ENCODE measurements at places on chromosomes 7 and 10.

DNA sequence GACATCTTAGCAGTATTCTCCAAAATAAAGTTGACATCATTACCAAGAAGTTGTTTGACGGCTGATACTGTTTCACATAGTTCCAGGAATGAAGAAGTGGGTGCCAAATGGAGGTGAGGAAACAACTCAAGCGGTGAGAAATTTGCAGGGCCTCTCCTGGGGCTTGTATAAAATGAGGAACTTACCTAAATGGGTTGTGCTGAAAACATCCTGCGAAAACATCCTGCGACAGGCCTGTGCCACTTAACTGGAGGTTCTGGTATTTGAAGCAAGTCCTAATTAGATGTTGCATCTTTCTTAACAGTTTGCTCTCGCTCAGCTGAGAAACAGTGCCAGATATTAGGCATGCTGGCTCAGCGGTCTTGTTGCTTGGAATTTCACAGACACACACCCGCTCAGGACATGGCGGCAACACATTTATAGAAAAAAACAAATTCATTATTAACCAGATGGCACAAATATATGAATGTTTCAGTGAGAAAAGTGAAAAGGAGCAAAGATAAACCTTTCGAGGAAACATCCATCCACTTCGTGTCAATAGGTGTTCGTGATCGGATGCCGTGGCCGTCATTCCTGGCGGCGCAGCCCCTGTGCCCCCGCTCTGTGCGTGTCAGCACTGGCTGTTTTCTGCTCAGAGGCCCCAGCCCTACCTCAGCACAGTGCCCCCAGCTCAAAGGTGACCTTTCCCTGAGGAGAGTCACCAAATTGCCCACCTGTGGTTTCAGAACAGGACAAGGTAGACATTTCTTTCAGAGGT is 48.1 kb downstream of the CDC123 start:
- peaks cover 23% of the 10 kb centered on the region for H3K36me3 ChIP-seq
- no peak overlapping the region for H3K4me3 ChIP-seq
- no peak overlapping the region for H3K27ac ChIP-seq
- DNase-seq = no peak

- no peak overlapping the region for H3K4me3 ChIP-seq
- H3K4me1 ChIP-seq = no peaks in the 10 kb centered on the region
- no peak overlapping the region for H3K27ac ChIP-seq
- H3K36me3 ChIP-seq = no peaks in the 10 kb centered on the region
- DNase-seq = no peak
Observed at GRCh38 chr7:53521638-53522184, 486.3 kb downstream of the POM121L12 start.

GRCh38 chr7:51035716-51036115 is 253.0 kb upstream of the GRB10 start:
- peaks cover 3% of the 10 kb centered on the region for H3K27me3 ChIP-seq
- H3K36me3 ChIP-seq = no peaks in the 10 kb centered on the region
- H3K4me1 ChIP-seq = no peaks in the 10 kb centered on the region
- no peak overlapping the region for H3K4me3 ChIP-seq

DNA sequence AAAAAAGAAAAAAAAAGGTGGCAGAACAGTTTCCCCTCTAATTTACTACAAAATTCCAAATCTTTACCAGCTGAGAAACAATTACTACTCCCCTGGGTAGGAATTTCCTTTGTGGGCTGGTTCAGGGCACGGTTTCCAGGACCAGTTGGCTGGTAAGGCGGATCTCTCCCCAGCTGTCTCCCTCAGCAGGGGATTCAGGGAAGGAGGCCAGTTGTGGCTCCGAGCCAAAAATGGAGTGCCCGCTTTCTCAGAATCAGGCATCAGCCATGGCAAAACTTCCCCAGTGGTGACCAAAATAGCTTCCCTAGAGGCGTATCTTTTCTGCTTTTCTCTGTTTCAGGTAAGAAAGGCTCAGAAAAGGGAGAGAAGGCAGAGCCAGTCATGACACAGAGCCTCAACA is 91.2 kb downstream of the ZNF22 start:
- no peak overlapping the region for H3K27ac ChIP-seq
- no peak for DNase-seq
- no peaks in the 10 kb centered on the region for H3K27me3 ChIP-seq

DNA sequence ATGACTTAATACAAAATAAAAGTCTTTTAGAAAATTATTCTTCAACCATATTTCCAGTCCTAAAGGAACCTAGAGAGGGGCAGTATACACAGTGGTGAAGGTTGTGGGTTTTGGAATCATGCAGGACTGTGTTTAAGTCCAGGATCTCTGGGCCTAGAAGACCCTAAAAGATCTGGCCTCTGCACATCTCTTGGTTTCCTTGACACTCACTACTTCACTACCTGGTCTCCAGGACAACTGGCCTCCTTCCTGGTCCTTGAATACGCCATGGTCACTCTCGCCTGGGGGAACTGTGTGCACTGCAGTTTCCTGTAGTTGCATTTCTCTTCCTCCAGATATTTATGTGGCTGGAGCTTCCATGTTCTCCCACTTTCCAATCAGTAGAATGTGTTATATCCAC is 182.7 kb upstream of the SLC26A5 start:
- H3K27me3 ChIP-seq = no peaks in the 10 kb centered on the region
- no peaks in the 10 kb centered on the region for H3K36me3 ChIP-seq
- DNase-seq = no peak
- no peak overlapping the region for H3K4me3 ChIP-seq

GRCh38 chr10:71211053-71211452 is 1.3 kb upstream of the UNC5B start:
- no peaks in the 10 kb centered on the region for H3K36me3 ChIP-seq
- peaks cover 3% of the 10 kb centered on the region for H3K4me1 ChIP-seq
- H3K27me3 ChIP-seq = peaks cover 41% of the 10 kb centered on the region
- DNase-seq = no peak
- no peak overlapping the region for H3K27ac ChIP-seq

- no peak overlapping the region for H3K4me3 ChIP-seq
- no peaks in the 10 kb centered on the region for H3K36me3 ChIP-seq
- no peak overlapping the region for H3K27ac ChIP-seq
- DNase-seq = peak; percentile 63
- no peaks in the 10 kb centered on the region for H3K4me1 ChIP-seq
Observed at GRCh38 chr10:68156373-68157185, 47.3 kb downstream of the MYPN start.

- H3K27ac ChIP-seq = no peak overlapping the region
- H3K4me3 ChIP-seq = no peak overlapping the region
- no peak for DNase-seq
- no peaks in the 10 kb centered on the region for H3K36me3 ChIP-seq
Observed at GRCh38 chr10:62980687-62981086, 152.4 kb upstream of the NRBF2 start.

DNA sequence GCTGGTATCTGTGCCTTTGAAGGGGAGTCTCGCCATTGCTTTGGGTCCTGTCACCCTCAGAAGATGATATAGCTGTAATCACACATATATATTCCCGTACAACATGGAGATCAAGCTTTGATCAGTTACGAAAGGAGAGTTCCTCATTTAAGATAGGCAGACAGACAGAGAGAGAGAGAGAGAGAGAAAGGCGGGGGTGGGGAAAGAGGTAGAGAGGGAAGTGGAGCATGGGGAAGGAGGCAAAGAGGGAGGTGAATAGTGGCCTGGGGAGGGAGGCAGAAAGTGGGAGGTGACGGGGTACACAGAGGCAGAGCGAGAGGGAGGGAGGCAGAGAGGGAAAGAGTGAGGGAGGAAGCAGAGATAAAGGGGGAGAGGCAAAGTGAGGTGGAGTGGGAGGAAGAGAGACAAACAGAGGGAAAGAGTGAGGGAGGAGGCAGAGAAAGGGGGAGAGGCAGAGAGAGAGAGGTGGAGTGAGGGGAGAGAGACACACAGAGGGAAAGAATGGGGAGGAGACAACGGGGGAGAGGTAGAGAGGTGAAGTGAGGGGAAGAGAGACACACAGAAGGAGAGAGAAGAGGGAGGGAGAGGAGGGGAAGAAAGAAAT is 44.6 kb upstream of the C1QL3 start:
- H3K4me3 ChIP-seq = no peak overlapping the region
- H3K36me3 ChIP-seq = no peaks in the 10 kb centered on the region
- H3K27ac ChIP-seq = no peak overlapping the region

DNA sequence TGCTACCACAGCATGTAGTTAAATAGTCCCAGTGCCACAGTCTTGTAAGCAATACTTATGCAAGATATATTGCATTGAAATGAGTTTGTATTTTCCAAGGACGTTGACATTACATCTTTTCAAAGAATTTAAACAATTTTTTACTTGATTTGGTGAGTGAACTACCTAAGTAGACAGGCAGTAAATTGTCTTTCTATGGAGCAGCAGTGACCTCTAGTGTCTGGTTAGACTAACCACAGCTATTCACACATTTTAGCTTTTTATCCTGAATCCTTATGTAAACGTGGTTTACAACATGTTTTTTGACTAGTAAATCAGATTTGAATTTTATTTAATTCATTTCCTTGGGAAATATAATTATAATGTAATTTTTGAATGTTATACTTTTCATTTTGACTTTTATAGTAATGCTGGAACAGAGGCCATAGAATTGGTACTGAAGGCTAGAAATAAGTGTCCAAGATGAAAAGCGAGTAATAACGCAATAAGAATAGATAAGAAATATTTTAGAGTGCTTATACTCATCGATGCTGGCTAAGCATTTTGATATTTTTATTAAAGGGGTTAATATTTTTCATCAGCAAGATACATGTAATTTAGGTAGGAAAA is 5.6 kb downstream of the LRRTM3 start:
- DNase-seq = no peak
- H3K27ac ChIP-seq = no peak overlapping the region

GRCh38 chr7:41955893-41956675 is 253.2 kb upstream of the INHBA start:
- no peaks in the 10 kb centered on the region for H3K4me1 ChIP-seq
- H3K27ac ChIP-seq = no peak overlapping the region
- no peak for DNase-seq
- no peaks in the 10 kb centered on the region for H3K27me3 ChIP-seq
